ENCODE measurements at places on chromosomes 7 and 10.

GRCh38 chr10:32445036-32445435 is 904 bp upstream of the CCDC7 start:
- DNase-seq, result no peak

GRCh38 chr10:77074104-77074624 is 563.4 kb downstream of the KCNMA1 start:
- no peak for DNase-seq

DNA sequence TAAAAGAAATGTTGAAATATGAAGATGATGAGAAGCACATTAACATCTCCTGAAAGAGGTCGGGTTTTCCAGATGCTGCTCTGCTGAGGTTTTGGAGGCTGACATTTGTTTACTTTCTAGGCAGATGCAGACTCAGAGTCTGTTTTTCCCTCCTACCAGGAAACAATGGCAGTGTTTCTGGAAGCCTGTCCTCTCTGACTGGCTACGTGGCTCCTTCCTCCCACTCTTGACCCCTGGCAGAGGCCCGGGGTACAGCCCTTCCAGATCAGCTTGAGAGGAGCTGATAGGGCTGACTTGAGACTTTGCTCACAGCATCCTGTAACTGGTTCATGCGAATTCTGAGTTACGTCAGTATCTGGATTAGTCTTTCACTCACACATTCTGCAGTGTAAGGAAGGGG is 41.1 kb upstream of the IL15RA start:
- no peak for DNase-seq

- DNase-seq, result peak; percentile 0
Measured at GRCh38 chr7:122803323-122803722, 82.9 kb downstream of the CADPS2 start.

DNA sequence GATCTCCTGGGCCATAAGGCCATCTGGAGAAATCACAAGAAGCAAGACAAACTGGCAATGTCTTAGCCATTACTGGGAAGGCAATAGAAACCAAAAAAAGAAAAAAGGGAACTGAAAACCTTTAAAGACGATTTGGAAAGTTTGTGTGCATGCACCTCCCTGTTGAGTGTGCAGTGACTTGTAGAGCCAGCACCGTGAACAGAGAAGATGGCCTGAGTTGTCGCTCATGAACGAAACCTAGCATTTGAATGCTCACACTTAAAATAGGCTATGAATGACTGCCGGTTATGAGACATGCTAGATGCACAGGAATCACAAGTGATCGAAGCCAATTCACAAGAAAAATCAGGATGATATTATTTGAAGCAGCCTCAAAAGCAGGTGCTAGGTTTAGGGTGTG is 151.3 kb upstream of the ADO start:
- no peak for DNase-seq

GRCh38 chr10:15370212-15370855 is 755 bp downstream of the FAM171A1 start:
- no peak for DNase-seq

DNA sequence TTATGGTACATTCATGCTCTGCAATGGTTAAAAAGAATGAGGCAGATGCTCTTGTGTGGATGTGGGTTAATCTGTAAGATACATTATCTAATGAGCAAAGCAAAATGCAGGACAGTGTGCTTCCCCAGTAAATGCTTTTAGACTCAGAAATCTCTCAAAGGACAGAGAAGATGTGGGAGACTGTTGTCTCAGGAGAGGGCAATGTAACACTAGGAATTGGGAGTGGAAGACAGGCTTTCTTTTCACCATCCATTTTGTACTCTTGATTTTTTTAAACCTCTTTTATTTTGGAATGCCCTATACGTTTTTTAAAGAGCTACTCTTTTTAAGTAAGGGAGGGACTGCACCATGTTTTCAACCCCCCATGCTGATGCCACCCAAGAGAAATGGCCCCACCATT is 77.5 kb upstream of the ADAM12 start:
- no peak for DNase-seq

DNA sequence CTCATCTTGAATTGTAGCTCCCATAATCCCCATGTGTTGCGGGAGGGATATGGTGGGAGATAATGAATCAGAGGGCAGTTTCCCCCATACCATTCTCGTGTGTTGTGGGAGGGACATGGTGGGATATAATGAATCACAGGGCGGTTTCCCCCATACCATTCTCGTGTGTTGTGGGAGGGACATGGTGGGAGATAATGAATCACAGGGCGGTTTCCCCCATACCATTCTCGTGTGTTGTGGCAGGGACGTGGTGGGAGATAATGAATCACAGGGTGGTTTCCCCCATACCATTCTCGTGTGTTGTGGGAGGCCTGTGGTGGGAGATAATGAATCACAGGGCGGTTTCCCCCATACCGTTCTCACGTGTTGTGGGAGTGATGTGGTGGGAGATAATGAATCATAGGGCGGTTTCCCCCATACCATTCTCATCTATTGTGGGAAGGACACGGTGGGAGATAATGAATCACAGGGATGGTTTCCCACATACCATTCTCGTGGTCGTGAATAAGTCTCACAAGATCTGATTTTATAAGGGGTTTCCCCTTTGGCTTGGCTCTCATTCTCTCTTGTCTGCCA is 271.0 kb downstream of the MAD1L1 start:
- peak; percentile 59 for DNase-seq

GRCh38 chr10:130498042-130498441 is 361.9 kb downstream of the GLRX3 start:
- DNase-seq, result no peak

DNA sequence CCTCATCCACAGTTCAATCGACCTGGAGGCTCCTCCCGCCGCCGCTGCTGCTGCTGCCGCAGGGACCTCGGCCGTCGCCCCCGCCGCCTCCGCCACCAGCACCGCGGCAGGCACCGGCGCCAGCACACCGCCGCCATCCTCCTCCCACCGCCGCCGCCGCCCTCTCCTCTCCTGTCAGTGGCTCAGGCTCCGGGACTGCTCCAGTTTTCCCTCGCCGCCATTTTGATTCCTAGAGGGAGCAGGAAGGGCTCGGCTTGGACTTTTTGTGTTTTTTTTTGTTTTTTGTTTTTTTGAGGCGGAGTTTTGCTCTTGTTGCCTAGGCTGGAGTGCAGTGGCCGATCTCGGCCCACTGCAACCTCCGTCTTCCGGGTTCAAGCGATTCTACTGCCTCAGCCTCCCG is 3.0 kb upstream of the MCM10 start:
- peak; percentile 11 for DNase-seq

GRCh38 chr7:143042159-143042789 is 9.9 kb upstream of the OR6V1 start:
- no peak for DNase-seq

- DNase-seq, result no peak
Measured at GRCh38 chr7:78260826-78261225, 462.3 kb downstream of the PHTF2 start.

GRCh38 chr7:129343099-129343700 is 91.0 kb upstream of the STRIP2 start:
- peak; percentile 72 for DNase-seq

GRCh38 chr10:69866246-69866687 is 64.6 kb downstream of the COL13A1 start:
- DNase-seq, result no peak

GRCh38 chr10:103168438-103168837 is 24.6 kb downstream of the NT5C2 start:
- DNase-seq, result no peak

DNA sequence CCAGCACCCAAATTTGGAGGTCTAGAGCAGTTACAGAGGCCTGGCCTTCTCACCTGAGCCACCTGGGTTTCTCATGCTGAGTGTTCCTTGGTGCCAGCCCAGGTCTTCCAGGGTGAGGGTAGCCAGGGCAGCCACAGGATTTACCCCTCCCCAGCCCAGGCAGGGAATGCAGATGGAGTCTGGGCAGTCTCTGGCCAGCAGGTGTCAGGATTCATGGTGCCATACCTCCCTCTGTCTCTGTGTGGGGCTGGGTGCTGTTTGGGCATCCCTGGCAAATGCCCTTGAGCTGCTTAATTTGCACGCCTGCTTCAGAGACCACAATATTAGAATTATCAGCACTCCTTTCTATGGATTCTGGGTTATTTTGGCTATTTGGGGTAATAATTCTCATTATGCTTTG is 246.7 kb downstream of the GFRA1 start:
- DNase-seq, result no peak

GRCh38 chr10:7092603-7093002 is 318.2 kb downstream of the SFMBT2 start:
- no peak for DNase-seq

DNA sequence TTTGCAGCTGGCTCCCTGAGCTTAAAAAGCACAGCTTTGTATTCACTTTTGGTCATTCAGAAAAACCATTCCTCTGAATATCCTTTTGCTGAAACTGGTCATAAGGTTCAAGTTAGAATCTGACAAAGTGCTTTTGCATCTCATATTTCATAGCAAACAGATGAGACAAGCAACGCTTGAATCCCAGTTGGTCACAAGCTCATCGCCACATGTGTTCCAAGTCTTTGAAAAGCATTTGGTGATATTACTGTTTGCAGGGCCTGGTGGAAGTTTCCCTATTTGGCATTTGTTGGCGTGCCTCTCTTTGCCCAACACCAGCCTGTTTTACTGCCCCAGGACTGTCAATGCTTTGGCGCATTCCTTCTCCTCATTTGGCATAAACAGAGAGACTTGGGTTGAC is 10.3 kb downstream of the TACC2 start:
- DNase-seq, result no peak

GRCh38 chr7:2149672-2150444 is 82.9 kb downstream of the MAD1L1 start:
- DNase-seq, result no peak

DNA sequence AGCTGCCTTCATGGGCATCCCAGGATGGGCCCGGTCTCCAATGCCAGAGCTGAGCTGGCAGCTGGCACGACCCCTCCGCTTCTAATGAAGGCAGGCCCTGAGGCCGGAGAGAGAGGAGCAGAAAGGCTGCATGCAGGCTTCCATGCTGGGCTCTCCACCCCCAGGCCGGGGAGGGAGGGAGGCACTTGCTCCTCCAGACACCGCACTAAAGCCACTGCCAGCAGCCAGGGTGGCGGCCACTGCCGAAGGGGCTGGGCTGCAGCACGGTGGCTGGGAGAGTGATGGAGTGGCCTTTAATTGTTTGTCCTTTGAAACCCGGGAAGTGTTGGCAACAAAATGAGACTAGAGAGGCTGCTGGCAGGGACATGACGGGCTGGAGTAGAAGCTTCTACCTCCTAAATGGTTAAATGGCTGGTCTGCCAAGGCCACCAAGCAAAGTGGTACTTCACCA is 236.5 kb downstream of the SKAP2 start:
- DNase-seq, result no peak

DNA sequence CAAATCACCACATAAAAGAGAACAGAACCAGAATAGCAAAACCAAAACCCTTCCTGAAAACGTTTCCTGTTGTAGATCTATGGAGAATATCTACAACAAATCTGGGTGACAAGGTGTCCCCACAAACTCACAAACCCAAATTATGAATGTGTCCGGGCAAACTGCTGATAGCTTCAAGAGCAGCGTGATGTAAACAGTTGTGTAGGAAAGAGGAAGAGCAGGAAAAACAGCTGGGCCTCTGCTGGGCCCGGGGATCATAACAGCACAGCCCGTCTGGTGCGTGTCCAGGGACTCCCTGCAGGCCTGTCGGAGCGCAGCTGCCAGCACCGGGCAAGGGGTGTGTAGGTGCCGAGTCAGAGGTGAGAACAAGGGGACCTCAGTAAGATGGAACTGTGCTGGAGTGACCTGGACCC is 53.7 kb downstream of the KCNH2 start:
- DNase-seq, result no peak

DNA sequence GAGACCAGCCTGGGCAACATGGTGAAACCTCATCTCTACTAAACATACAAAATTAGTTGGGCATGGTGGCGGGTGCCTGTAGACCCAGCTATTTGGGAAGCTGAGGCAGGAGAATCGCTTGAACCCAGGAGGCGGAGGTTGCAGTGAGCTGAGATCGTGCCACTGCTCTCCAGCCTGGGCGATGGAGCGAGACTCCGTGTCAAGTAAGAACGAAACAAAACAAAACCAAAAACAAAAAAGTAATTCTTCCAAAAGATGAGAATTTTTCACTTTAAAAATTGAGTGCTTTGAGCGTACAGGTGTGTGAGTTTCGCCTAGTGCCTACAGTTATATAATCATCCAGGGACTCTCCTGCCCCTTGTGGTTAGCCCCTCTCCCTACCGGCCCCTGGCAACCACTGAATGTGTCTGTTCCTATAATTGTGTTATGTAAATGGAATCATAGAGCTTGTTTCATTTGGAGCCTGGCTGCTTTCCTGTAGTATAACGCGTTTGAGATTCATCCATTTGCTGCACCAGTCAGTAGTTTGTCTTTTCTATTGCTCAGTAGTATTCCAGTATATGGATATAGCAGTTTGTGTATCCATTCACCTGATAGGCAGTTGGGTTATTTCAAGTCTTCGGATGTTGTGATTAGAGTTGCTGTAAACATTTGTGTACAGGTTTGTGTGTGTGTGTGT is 80.0 kb downstream of the RBM33 start:
- DNase-seq, result no peak

DNA sequence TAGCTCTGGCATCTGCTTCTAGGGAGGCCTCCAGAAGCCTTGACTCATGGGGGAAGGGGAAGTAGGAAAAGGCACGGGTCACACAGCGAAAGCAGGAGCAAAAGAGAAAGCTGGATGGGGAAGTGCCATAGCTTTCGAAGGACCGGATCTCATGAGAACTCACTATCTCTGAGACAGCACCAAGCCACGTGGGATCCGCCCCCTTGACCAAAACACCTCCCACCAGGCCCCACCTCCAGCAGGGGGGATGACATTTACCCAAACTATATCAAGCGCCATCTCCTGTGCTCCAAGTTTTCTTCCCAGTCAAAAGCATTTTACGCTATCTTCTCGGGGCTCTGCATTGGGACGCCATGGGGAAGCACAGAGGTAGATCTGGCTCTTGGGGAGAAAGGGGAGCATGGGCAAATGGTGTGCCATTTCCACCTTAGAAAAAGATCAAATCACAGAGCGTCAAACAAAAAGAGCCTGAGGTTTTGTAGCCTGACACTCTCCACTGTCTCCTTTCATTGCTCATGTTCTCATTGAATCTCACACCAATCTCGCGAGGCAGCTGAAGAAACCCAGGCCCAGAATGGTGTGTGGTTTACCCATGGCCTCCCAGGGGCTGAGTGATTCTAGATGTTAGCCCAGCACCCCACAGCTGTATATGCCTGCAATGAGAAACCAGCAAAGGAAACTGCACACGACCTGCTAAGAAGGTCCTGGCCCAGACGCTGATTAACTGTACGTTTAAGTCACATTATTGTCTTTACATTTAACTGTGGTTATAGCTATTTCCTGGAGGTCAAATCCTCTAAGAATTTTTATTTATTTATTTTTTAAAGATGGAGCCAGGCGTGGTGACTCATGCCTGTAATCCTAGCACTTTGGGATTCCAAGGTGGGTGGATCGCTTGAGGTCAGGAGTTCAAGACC is 8.1 kb upstream of the OLAH start:
- no peak for DNase-seq

- DNase-seq, result no peak
Measured at GRCh38 chr7:97107192-97107800, 10.2 kb upstream of the SDHAF3 start.

DNA sequence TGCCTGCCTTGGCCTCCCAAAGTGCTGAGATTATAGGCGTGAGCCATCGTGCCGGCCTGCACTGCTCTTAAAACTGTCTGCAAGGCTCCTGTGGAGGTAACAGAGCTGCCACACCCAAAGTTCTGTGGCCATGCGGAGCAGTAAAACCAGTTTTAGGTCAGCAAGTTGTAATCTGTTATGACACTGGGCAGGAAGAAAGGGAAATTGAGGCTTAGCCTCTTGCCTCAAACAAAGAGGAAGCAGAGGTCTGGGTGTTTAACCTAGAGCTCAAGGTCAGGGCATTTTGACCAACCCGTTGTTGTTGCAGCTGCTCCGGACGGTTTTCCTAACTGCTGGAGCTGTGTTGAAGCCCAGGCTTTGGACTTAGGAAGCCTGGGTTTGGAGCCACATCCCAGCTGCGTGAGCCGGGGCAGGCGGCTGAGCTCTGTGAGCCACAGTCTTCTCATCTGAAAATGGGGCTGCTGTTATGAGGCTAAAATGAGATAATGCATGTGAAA is 7.4 kb upstream of the RRP12 start:
- no peak for DNase-seq
